Activated CD8-positive, alpha-beta T cell treated with anti-CD3 and anti-CD28 coated beads, Interleukin-2, amount 10 ng/mL, durations not matched to agents 7 days and 5 days (primary cell): ENCODE measurements at places on chromosomes 6 and 20.

- no peak for DNase-seq
These were observed 6.1 kb upstream of the SFT2D1 start for GRCh38 chr6:166348305-166348949.

DNA sequence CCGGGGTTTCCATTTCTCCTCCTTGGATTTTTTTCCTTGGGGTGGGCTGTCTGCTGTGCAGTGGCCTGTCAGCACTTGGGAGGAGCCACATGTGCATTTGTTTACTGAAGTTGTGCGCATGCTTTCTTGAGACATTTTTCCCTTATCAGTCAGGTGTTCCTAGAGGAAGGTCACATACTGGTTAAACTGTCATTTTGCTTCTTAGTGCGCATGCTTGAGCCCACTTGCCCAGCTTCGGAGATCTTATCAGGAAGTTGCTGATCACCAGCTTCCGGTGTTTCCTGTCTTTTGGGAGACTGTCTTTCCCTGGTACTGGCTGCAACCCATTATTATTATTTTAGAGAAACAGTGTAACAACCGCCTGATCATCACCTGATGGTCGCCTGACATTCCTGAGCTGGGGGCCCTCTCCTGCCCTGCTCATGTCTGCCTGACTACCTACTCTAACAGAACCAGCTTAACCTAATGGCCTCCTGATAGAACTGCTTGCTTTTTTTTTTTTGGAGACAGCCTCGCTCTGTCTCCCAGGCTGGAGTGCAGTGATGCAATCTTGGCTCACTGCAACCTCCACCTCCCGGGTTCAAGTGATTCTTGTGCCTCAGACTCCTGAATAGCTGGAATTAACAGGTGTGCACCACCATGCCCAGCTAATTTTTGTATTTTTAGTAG is 378 bp upstream of the ERVFRD-1 start:
- no peak for DNase-seq

DNA sequence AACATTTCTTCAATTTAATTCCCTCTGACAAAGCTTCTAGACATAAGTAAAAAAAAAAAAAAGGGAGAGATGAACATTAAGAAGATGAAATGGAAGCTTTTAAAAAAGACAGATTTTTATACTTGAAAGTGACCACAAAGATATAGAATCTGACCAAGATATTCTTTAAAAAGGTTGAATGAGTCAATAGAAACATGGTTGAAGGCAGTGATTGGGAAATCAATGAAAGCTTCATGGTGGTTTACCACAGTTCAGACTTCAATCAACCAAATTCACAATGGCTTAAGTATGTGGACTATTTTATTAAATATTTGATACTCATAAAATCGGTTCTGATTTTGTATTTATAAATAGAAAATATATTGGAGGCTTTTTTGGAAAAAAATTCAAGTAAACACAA is 248.4 kb upstream of the HSF2 start:
- DNase-seq: no peak

- DNase-seq: no peak
These were observed 43.0 kb downstream of the NTSR1 start for GRCh38 chr20:62751551-62752150.

GRCh38 chr20:44593751-44594150 is 11.4 kb downstream of the PKIG start:
- DNase-seq: no peak

- DNase-seq: no peak
These were observed 19.7 kb upstream of the SLC22A3 start for GRCh38 chr6:160328447-160328846.

DNA sequence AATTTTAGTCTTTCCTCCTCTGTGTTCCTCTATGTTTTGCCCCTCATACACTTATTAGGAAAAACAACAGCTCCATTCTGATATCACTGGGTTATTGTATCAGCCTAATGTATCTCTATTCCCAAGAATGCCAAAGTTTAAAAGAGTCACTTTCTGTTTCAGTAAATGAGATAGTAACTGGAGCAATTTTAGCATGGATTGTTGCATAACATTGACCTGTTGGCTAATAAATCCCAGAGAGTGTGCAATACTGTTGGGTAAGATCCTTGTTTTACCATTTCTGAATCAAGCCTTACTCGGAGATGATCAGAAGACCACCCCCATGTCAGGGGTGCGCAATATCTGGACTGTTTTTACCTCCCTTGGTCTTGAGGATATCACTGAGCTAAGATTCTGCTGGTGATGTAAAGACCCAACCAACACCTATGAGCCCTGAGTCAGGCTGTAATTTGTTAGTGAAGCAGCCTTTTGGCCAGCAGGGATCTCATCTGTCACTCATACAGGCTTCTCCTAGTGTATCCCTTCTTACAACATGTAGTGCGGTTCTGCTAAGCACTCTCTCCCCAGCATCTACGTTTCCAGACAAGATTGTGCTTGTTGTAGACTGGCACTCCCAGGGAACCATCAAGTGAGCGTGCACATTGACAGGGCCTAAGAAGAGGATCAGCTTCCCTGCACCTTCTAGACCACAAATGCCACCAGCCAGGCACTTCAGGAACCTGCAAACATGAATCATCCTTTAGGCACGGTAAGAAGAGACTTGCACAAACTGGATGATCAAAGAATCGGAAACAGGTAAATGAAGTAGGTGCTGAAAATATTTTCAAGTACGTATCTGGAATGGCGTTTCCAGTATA is 11.5 kb upstream of the IPCEF1 start:
- DNase-seq: no peak

- DNase-seq: no peak
These were observed 18.0 kb upstream of the PI3 start for GRCh38 chr20:45156713-45157112.

- no peak for DNase-seq
These were observed 478.0 kb downstream of the MMUT start for GRCh38 chr6:48985025-48985424.

- DNase-seq: no peak
These were observed 32.7 kb upstream of the SNAP25 start for GRCh38 chr20:10185741-10186558.
